ENCODE measurements at places on chromosomes 2 and 18. TPM values are rescaled to one million over a fixed set of nuclear protein-coding genes. Genes with fewer than 3 reads are reported as not detected.

Gene AQP12A
- not detected for total RNA-seq

Gene NAT8
- not detected for total RNA-seq

Gene ST8SIA5
- 1.3 TPM for total RNA-seq

Gene RAB6C
- 1.9 TPM for total RNA-seq

DNA sequence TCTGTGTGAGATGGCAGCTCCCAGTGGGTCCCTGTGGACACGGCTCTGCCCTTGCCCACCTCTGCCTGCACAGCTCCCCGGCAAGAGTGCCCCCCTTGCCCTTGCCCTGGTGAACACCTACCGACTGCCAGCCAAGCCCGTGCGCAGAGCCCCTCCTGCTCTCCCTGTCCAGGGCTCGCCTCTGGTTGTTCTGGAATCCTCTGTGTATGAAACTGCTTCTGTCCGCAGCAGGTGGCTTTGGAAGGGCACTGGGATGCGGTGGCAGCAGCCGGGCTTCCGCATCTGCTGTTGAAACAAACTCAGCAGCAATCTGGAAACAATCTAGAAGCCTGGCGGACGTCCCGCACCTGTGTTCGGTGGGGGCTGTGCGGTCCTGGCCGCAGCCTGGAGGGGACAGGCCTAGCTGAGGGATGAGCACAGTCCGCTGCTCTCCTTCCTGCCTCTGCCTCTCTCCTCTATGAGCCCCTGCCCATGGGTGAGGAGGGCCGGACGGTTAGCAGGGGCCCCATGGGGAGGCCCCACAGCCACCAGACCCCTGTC, 34.0 kb upstream of the KLF11 start:
- H3K27me3 ChIP-seq: no peaks in the 10 kb centered on the region
- H3K36me3 ChIP-seq: no peaks in the 10 kb centered on the region
- no peak for DNase-seq
- no peak overlapping the region for H3K27ac ChIP-seq

- H3K4me1 ChIP-seq: no peaks in the 10 kb centered on the region
- H3K36me3 ChIP-seq: no peaks in the 10 kb centered on the region
- H3K27me3 ChIP-seq: no peaks in the 10 kb centered on the region
- H3K27ac ChIP-seq: no peak overlapping the region
- no peak for DNase-seq
- no peak overlapping the region for H3K4me3 ChIP-seq
These were observed 37.3 kb upstream of the MALL start for GRCh38 chr2:110152943-110153342.

GRCh38 chr18:13232086-13232917, 13.7 kb downstream of the LDLRAD4 start:
- no peaks in the 10 kb centered on the region for H3K36me3 ChIP-seq
- H3K4me3 ChIP-seq: no peak overlapping the region
- H3K27ac ChIP-seq: no peak overlapping the region
- H3K27me3 ChIP-seq: no peaks in the 10 kb centered on the region
- peak; percentile 42 for DNase-seq

- no peak overlapping the region for H3K27ac ChIP-seq
- H3K4me1 ChIP-seq: peaks cover 4% of the 10 kb centered on the region
- H3K27me3 ChIP-seq: no peaks in the 10 kb centered on the region
- DNase-seq: no peak
These were observed 60.4 kb downstream of the RHOB start for GRCh38 chr2:20507166-20507692.

DNA sequence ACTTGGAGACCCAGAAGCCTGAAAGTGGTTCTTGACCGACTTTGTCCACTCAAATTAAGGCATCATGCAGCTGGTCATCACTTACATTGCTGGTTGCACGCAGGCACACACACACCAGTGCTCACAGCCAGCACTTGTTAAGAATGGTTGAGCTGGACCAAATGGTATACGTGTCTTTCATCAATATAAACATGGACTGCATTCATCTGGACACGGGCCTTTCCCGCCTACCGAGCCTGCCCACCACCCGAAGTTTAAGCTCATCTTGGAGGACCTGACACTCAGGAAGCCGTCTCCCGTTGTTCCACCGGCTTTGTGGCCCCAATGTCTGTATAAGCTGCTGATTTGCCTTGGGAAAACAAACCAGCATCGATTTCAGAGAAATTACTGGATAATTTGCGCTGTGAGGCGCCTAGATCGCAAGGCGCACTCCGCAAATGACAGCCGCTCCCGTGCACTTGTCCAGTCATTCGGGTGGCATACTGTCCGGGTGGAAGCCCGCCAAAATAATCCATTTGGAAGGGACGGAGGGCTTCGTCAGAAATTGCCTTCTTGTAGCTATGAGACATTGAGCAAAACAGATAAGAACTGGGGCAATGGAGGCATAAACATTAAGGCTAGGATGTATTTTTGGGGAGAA, 40.1 kb upstream of the AKAIN1 start:
- no peak for DNase-seq
- H3K4me3 ChIP-seq: peak overlapping the region; percentile 93
- peak overlapping the region; percentile 98 for H3K27ac ChIP-seq
- H3K36me3 ChIP-seq: no peaks in the 10 kb centered on the region

- H3K4me1 ChIP-seq: no peaks in the 10 kb centered on the region
- H3K36me3 ChIP-seq: no peaks in the 10 kb centered on the region
- no peak for DNase-seq
- H3K27ac ChIP-seq: no peak overlapping the region
These were observed 413.6 kb upstream of the MEIS1 start for GRCh38 chr2:66021296-66021695.

- H3K4me3 ChIP-seq: no peak overlapping the region
- H3K27ac ChIP-seq: no peak overlapping the region
- DNase-seq: no peak
These were observed 133.9 kb upstream of the CTAGE1 start for GRCh38 chr18:22551536-22552151.

DNA sequence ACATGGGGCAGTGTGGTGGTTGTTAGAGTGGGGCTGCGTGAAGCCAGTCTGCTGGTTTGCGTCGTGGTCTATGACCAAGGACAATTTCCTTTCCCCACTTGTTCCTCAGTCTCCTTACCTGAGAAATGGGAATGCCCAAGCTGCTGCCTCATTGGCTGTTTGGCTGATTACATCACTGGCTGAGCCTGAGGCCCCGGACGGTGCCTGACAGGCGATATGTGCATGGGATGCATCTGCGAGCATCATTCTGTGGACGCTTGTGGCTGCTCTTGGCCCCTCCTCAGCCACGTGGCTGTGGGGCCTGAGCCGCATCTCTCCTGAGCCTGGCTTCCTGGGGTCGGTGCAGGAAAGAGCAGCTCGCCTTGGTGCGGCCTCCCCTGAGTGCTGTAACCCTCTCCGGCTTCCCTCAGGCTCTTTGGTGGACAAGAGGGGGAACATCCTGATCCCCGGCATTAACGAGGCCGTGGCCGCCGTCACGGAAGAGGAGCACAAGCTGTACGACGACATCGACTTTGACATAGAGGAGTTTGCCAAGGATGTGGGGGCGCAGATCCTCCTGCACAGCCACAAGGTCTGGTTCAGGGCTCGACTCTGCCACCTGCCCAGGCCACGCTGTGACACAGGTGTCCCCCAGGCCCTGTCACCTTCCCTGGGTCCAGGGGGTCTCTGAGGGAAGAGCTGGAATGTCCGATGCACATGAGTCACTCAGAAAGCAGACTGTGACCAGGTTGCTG, 17.2 kb downstream of the CNDP2 start:
- H3K4me3 ChIP-seq: no peak overlapping the region
- peaks cover 11% of the 10 kb centered on the region for H3K4me1 ChIP-seq
- H3K36me3 ChIP-seq: no peaks in the 10 kb centered on the region
- DNase-seq: no peak

DNA sequence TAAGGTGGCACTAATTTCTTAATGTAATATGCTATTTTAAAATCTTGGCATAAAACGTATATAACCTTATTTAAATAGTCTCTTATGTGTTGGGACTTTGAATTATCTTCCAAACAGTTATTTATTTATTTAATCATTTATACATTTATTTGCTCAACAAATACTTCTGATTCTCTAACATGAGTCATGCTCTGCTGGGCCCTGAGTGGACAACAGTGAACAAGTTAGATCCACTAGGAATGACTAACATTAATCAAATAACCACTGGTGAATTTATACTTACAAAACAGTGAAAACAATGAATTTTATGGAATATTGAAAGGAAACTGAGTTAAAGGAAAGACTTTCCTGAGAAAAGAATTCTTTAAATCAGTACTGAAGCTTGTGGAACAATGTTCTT, 1257.2 kb upstream of the CHAC2 start:
- no peak overlapping the region for H3K27ac ChIP-seq
- no peak overlapping the region for H3K4me3 ChIP-seq
- H3K27me3 ChIP-seq: no peaks in the 10 kb centered on the region
- DNase-seq: no peak
- no peaks in the 10 kb centered on the region for H3K4me1 ChIP-seq

DNA sequence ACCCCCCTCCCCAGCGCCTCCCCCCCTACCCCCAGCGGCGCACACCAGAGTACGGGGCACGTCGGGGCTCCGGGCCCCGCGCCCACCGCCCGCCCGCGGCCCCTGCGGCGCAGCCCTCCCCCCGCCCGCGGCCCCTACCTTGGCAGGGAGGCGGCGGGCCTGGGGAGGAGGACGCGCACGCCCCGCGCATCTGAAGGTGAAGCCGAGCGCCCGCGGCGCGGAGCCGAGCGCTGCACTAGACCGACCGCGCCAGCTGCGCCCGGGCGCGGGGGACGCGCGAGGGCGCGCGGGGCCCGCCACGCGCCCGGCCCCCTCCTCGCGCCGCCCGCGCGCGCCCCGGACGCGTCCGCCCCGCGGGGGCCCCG, at the start of gene ZNF516:
Gene ZNF516 (minus strand): TSS at position 237 of the 365 bp plus-strand sequence. CDS start 52,188 bp downstream, outside the sequence.
- peaks cover 5% of the 10 kb centered on the region for H3K4me1 ChIP-seq
- no peak for DNase-seq
- no peaks in the 10 kb centered on the region for H3K36me3 ChIP-seq
- peak within 1 kb of the TSS; percentile 98 for H3K27ac ChIP-seq
- H3K4me3 ChIP-seq: peak within 1 kb of the TSS; percentile 92

- H3K27me3 ChIP-seq: no peaks in the 10 kb centered on the region
- H3K4me3 ChIP-seq: no peak overlapping the region
These were observed 48.3 kb upstream of the GPR155 start for GRCh38 chr2:174535083-174535482.

All from testis (tissue), 5 donors.